ENCODE measurements at places on chromosomes 2 and 18.

DNA sequence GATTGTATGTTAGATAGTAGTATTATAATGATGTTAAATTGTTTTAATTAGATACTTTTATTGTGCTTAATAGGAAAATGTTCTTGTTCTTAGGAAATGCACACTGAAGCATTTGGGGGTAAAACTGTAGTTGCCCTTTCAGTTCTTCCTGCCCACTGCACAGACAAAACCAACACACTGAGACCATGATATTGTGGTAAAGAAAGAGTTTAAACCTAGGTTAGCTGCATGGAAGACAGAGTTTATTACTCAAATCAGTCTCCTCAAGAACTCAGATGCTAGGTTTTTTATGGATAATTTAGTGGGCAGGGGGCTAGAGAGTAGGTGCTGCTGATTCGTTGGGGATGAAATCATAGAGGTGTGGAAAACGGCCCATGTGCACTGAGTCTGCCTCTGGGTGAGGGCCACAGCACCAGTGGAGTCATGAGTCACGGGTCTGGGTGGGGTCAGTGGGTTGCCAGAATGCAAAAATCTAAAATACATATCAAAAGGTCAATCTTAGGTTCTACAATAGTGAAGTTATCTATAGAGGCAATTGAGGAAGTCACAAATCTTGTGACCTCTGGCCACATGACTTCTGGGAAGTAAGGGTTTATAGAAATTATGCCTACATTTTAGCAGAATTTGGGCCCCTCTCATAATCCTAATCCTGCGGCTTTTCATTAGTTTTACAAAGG is 283.4 kb upstream of the FBXO11 start:
- no peak for DNase-seq

- no peak for DNase-seq
These were observed 18.8 kb downstream of the ZNF385B start for GRCh38 chr2:179842498-179843153.

GRCh38 chr2:85409845-85410583 is at the start of gene CAPG:
Gene CAPG (minus strand): TSS chr2:85410366. CDS start chr2:85402145, 8,221 bp downstream.
- DNase-seq = no peak

DNA sequence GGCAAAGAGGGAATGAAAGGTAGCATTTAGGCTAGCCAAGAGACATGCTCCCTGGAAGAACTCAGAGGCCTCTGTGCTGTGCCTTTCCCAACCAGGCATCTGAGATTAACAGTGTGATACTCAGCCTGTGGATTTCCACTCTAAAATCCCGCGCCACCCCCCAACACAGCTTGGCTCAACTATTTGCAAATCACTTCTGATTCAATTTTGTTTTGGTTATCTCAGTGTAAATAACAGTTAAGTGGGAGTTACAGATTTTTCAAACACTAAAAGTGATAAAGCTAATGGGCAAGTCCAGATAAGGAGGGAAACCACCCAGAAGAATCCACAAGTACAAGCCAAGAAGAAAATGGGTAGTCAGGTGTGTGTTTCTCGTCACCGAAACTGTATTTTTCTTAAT is 1.4 kb upstream of the NRP2 start:
- no peak for DNase-seq

GRCh38 chr18:76571689-76572088 is 76.6 kb upstream of the ZNF516 start:
- DNase-seq = no peak

DNA sequence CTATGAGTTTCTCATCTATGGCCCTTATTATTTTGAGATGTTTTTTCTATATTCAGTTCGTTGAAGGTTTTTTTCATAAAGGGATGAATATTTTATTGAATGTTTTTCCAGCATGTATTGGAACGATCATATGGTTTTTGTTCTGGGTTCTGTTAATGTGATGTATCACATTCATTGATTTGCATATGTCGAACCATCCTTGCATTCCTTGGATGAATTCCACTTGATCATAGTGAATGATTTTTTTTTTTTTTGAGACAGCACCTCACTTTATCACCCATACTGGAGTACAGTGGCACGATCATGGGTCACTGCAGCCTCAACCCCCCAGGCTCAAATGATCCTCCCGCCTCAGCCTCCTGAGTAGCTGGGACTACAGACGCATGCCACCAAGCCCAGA is 5.5 kb upstream of the NEMP2 start:
- DNase-seq = no peak

GRCh38 chr2:69572641-69573040 is 70.9 kb downstream of the AAK1 start:
- DNase-seq = no peak

GRCh38 chr2:113123726-113124125 is 3.7 kb upstream of the IL1RN start:
- DNase-seq = no peak

DNA sequence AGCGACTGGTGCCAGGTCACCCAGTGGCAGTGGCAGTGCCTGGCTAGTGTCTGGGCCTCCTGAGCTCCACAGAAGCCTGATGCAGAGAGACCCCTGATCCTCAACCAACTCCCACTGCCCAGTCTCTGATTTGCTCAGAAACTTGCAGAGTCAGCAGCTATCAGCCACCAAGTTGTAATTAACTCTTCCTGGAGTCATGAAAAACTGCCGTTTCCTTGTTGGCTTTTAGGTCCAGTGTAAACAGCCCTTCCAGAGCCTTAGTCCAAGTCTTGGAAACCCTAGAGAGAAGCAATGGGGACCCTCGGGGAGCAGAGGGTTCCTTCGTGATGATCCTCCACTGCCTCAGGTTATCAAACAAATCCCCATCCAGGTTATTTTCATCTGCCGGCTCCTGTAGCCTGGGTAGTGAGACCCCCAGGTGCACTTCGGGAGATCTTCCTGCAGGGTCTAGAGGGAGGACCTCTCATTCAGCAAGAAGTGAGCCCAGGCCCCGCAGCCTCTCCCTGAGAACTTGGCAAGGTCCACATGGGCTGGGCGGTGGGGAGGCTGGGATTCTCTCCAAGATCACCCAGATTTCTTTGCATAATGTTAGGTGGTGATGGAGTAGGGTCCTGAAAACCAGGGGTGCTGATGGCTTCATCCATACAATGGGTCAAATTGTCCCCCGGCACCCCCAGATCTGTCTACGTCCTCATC is 137.7 kb upstream of the HDAC4 start:
- no peak for DNase-seq

- peak; percentile 87 for DNase-seq
These were observed 1.7 kb downstream of the CXCR4 start for GRCh38 chr2:136116151-136116812.

DNA sequence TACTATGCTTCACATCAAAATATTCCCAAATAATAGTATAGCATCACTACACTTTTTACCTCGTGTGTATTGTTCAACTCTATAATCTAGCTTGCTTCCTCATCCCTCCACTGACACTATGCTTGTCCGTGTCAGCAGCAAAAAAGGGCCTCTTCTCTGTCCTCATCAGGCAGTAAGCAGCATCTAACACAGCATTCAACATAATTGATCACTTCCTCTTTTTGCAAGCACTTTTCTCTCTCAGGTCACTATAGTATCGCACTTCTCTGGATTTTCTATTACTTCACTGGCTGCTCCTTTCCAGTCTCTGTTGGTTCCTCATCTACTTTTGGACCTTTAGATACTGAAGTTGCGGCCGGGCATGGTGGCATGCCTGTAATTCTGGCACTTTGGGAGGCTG is 64.9 kb upstream of the ZSWIM2 start:
- DNase-seq = no peak

DNA sequence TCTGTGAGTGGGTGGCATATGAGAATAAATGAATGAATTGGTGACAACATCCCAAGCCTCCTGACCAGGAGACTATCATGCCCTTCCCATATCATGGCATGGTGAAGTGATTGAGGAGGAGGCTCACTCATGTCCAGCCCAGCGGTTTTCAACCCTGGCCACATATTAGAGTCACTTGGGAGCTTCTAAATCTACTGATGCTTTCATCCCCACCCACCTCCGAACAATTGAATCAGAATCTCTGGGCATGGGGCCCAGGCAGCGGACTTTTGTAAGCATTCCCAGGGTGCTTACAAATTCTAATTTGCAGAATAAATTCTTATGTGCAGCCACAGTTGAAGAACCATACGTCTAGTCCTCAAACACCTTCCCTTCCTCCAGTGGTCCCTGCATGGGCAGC is 81.7 kb upstream of the SEC11C start:
- DNase-seq = no peak

GRCh38 chr2:99605036-99605435 is 115.2 kb upstream of the REV1 start:
- DNase-seq = no peak

DNA sequence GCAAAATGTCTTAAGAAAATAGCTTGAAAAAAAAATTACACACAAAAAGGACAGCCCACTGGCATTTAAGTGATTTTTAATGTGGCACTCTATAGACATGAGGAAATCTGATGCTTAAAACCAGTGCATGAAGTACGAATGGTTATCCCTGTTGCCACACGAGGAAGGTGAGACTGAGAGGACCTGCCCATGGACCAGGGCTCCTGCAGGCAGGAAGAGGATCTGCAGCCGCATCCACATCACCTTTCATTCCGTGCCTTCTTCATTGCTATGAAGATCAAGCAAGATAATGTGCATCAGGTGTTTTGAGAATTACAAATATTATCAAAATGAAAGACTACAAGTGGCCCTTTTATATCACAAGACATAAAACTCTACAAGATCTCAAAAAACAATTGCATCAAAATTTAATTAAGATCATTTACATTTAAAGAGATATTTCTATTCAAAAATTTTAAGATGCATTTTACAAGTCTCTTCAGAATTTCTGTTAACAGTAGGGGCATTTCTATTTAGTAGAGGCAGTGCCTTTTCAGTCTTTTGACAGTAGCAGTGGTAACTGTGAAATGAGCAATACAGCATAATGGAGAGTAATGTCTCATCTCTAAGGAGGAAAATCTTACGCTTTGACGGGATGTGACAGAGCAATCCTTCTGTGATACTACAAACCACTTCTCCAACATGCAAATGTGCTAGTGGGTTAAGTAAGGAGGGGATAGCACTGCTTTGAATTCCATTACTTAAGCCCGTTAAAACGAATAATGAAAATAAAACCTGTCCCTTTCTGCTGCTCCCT is 83.4 kb downstream of the SLC5A7 start:
- DNase-seq = no peak

DNA sequence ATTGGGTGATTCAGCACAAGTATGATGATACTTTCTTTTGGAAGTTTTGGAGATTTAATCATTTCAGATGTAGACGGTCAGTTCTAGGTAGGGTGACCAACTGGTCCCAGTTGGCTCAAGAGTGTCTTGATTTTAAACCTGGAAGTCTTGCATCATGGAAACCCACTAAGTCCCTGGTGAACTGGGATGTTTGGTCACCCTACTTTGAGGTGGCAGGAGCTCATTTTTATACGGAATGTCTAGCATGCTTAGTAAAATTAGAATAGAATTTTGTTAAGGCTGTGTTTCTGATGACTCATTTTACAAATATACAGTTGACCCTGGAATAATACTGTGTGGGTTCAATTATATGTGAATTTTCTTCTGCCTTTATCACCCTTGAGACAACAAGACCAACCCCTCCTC is 61.5 kb upstream of the DOCK10 start:
- no peak for DNase-seq

- DNase-seq = no peak
These were observed 15.0 kb downstream of the GLI2 start for GRCh38 chr2:120750488-120751210.

- no peak for DNase-seq
These were observed 34.9 kb upstream of the RNF138 start for GRCh38 chr18:32056613-32057358.

DNA sequence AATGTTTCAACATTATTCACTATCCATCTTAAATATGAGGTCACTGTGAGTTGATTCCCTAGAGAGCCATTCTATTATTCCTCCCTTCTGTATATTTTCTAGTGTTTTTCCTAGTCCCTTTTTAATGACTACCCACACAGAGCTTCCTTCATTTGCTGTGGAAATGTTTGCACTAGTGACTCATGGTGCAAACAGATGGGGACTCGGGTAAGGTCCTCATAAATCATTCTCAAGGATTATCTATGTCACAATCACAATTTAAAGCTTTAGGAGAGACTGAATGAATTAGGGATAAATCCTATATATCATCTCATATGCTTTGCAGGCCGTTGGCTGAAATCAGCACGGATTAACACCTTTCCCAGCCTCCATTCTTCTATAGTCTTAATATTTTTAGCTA is 159.6 kb downstream of the DCC start:
- DNase-seq = no peak

- DNase-seq = no peak
These were observed 8.1 kb downstream of the METTL21A start for GRCh38 chr2:207617011-207617671.

GRCh38 chr2:101736233-101736632 is 38.7 kb downstream of the MAP4K4 start:
- DNase-seq = no peak

GRCh38 chr18:45926085-45926484 is 41.0 kb downstream of the EPG5 start:
- DNase-seq = no peak

DNA sequence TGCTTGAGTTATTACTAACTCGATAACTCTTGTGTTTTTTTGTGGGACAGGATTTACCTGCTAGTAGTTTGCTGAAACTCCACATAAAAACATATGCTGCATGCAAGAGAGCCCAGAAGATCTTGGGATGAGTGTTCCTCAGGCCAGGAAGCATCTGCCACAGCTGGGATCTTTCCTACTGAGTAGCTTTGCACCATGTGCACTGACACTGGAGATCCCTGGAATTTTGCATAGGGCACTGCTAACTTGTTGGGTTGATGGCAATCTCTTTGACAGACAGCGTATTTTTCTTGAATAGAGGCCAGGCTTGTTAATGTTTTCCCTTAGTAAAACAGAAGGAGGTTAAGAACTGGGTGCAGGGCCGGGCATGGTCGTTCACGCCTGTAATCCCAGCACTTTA is 808 bp upstream of the SERPINB11 start:
- DNase-seq = no peak

DNA sequence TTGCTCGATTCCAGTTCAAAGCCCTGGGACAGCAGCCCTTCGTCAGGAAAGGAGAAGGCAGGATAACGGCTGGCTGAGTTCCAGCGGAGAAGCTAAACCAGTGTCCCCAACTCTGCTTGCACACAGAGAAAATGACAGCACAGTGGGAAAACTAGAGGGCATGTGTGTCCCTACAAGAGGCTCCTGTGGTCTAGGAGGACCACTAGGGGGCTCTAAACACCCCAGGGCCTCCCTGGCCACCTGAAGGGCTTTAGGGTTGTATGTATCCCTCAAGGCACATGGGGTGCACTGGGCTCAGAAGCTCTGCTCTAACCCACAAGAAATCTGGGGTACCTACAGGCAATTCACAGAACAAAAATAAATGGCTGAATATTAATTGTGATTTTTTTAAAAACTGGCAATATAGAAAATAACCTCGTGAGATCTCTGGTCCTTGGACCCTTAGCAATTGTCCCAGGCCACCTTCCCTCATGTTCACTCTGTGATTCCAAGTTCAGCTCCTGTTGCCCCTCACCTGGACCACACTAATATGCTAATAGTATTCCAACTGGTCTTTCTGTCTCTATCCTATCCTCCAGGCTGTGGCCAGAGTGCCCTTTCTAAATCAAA is 17.5 kb downstream of the STAT1 start:
- DNase-seq = no peak
